NCI-H82 (cell line): ENCODE measurements at places on chromosomes 16 and 17.

- DNase-seq: peak; percentile 43
These were observed 18.5 kb downstream of the GAA start for GRCh38 chr17:80119839-80120238.

DNA sequence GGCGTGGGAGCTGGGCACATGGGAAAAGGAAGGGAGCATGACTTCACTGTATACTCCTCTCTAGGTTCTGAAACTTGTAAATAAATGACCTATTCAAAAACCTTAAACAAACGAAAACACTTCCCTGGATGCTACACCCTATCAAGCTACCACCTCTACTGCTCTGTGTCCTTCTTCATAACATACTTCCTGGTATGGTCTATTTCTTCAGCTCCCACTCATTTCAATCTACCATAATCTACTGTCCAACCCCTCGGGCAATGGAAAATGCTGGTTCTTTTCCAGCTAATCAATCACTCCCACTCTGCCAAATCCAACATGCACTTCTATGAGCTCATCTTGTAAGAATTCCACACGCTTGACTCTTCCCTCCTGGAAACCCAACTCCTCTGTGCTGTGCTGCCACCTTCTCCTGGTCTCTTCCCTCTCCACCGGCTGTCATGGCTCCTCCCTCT, 42.4 kb downstream of the AMFR start:
- DNase-seq: no peak

GRCh38 chr16:81530296-81530721, 85.7 kb downstream of the CMIP start:
- no peak for DNase-seq

DNA sequence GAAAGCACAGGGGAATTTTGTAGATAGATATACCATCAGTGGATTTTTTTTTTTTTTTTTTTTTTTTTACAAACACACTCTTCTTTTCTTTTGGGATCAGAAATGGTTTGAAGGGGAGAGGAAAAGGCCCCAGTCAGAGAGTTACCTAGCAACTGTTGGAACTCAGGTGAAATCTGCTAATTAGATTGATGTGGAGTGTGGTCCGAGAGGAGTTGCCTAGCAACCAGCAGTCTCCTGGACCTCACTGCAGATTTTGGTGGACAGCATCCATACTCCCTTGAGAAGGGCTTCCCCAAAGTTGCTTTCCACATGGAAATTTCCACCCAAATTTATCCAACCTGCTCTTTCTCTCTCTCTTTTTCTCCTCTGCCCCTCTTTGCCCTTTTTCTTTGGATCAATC, 165.4 kb downstream of the UTP18 start:
- no peak for DNase-seq

DNA sequence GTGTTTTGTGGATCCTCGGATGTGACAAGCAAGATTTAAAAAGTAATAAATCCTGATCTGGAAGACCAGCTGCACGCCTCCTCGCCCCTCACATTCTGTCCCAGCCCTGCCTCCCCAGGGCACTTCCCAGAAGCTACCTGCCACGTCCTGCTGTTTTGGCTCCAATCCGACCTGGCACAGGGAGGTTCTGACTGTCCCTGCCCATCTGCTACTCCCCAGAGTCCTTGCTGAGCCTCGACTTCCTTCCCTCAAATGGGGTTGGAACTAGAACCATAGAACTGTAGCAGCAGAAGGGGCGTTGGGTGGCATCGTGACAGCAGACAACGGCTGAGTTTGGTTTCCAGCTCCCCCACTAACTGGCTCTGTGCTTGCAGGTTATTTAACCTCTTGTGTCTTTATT, 71.7 kb downstream of the RPH3AL start:
- no peak for DNase-seq

- peak; percentile 83 for DNase-seq
These were observed 1.1 kb upstream of the SLC43A2 start for GRCh38 chr17:1629504-1630310.

GRCh38 chr17:74853048-74853397, 6.7 kb downstream of the GRIN2C start:
- no peak for DNase-seq

DNA sequence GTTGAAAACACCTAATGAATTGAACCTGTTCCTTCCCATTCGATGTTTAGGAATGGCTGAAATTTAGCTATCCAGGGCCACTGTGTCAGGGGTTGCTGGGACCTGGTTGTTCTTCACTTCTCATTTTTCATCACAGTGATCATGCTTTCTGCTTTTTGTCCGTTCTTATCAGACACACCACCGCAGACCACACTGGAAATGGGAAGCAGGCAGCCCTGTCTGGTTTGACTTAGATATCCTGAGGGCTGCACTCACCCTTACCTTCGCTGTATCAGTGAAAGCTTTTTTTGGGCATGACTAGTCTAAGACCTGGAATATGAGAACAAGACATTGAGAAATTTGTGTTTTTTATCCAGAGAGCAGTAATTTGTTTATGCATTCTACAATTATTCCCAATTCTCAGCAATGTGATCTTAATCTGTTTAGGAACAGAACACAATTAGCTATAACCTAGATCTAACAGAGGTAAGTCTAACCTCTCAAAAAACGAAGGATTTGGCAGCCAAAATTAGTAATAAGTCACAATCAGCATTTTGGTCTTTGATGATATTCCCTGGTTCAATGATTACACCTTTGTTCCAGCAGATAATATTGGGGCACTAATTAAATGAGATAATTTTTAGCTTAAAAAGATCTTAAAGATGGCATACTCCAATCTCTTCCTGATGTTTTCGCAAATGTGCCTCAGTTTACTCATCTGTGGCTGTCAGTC, 126.0 kb upstream of the GOT2 start:
- no peak for DNase-seq

DNA sequence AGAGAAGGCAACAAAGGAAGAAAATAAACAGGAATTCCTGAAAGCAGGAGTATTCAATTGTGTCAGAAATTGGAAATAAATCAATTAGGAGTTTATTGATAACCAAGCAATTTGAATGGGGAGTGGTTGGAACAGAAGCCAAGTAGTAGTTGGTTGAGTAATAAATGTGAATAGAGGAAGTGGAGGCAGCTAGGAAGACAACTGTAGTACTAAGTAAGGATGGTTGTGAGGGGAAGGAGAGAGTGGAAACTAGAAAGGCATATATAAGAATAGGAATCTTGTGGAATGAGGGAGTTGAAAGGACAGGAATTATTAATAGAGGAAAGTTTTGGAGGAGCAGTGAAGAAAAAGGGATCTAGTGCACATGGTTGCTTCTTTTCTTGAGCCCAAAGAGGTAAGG, 34.4 kb downstream of the NFAT5 start:
- no peak for DNase-seq

GRCh38 chr17:47703191-47703591, 9.2 kb downstream of the TBKBP1 start:
- DNase-seq: no peak

GRCh38 chr16:30896261-30896888, at the start of gene CTF1:
TSS of gene CTF1 (plus strand) at chr16:30896614. CDS start at chr16:30896644, 30 bp downstream.
- DNase-seq: peak; percentile 66
